Umbilical cord (tissue), 2 donors: ENCODE measurements at places on chromosomes 12 and 14.

DNA sequence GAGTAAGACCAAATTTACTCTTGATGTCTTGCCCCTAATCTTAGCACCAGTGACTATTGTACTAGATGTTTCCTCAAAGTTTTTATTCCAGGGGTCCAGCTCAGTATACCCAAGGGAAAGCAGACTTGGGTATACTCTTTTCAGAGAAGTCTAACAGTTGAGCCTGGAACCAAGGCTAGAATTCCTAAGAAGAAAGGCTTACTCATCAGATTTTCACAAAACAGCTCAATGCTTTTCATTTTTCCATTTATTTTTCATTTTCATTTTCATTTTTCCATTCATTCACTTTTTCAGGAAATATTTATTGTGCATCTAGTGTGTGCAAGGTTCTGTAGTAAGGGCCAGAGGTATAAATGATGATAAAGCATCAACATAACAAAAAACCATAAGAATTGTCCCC, 143.2 kb downstream of the PHLDA1 start:
- no peak for DNase-seq

DNA sequence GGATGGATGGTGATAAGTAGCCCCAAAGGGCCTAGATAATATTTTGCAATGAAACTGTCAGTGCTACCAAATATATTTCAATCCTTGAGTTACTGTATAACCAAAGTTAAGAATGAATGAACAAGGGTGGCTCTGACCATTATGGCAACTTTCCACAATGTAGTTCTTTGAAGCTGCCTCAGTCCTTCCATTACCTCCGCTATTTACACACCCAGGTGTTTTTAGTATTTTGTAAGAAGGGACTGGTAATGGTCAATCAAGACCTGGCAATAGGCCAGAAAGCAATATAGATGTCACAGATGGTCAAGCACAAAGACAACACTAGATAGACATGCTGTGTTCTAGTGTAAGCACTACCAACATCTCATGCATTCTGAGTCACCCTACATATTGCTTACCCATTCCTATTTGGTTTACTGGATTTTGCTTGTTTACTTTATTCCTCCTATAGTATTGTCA, 16.3 kb downstream of the DUSP16 start:
- DNase-seq = no peak

- DNase-seq = no peak
These were observed 4.1 kb upstream of the RBM19 start for GRCh38 chr12:113970211-113970610.

DNA sequence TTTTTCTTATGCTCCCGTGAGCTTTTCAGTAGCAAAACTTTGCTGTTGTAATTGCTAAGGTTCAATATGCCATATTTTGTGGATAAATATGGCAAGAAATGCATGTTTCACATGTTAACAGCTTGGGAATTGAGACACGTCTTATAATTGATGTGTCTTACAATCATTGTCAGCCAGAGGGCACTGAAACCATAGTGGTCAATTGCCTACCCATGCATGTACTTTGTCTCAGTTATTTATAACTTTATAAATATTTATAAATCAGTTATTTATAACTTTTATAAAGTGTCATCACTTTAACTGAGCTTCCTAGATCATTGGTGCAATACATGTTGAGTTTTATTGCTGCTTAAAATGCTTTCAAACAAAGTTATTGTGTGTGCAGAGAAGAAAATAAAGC, 82.0 kb downstream of the CATSPERB start:
- DNase-seq = peak; percentile 26

- peak; percentile 66 for DNase-seq
These were observed 395 bp upstream of the BRI3BP start for GRCh38 chr12:124992874-124993625.

GRCh38 chr14:76829650-76830421, 3.6 kb downstream of the LRRC74A start:
- DNase-seq = no peak

- peak; percentile 93 for DNase-seq
These were observed 1.3 kb upstream of the TEDC1 start for GRCh38 chr14:105489542-105490266.

- no peak for DNase-seq
These were observed 14.6 kb upstream of the GNG2 start for GRCh38 chr14:51845811-51846210.

- DNase-seq = peak; percentile 2
These were observed 515.1 kb downstream of the RPL10L start for GRCh38 chr14:46136456-46136855.
